CD4-positive, alpha-beta T cell treated with Interleukin-21 for 1 hour (primary cell): ENCODE measurements at places on chromosomes 11 and 22.

DNA sequence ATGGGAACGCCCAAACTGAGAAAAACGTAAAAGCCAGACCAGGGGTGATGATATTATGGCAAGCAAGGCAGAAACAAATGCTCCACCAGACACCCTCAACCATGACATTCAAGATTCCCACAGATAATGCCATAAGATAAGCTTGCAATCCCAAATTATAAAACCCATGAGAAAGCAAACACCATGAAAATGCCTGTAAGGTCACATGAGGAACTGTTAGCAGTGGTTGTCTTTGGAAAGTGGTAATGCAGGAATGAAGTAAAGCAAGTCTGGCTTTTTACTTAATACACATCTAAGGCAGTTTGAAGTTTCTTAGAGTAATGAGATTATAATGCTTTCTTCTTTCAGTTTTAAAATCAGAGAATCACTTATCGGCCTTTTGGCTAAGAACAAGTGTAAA is 111.0 kb downstream of the MN1 start:
- no peak for DNase-seq

- DNase-seq, result no peak
Observed at GRCh38 chr11:19602406-19602805, 110.2 kb upstream of the NAV2 start.

DNA sequence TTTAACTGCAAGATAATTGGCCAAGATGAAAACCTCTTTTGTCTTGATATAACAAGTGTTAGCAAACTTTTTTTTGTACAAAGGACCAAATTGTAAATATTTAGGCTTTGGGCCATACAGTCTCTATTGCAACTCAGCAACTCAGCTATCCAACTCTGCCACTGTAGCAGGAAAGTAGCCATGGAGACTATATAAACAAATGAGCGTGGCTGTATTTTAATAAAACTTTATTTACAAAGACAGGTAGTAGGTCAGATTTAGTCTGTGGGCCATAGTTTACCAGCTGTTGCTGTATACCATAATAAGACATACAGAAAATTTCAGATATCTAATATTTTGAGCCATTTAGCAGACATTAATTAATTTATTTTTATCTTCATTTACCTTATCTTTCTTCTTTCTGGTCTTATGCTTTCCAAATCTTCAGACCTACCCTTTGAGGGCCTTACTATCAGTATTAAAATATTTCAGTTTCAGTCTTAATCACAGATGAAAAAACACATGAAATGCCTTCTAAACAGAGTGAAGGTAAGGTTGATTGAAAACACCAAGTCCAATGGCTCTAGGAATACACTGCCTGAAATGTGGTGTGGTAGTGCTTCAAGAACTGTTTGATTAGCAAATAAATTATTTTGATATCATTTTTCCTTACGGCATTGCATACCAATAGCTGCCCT is 256.9 kb upstream of the CTSC start:
- no peak for DNase-seq

DNA sequence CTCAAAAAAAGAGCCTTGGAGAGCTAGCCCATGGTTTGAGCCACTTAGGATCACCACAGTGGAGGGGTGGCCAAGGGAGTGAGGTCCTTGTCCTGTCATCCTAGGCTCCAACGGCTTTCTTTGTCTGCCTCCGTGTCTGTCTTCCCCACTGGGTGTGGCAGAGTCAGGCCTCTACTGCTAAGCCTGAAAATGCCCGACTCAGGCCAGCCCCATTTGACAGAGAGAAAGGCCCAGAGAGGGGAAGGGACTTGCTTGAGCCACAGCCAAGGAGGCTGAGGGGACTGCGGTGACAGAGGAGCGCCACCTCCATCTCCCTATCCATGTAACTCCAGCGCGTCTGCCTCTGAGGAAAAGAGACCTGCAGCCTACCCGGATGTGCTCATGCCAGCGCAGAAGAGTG is 27.8 kb upstream of the CD82 start:
- no peak for DNase-seq

DNA sequence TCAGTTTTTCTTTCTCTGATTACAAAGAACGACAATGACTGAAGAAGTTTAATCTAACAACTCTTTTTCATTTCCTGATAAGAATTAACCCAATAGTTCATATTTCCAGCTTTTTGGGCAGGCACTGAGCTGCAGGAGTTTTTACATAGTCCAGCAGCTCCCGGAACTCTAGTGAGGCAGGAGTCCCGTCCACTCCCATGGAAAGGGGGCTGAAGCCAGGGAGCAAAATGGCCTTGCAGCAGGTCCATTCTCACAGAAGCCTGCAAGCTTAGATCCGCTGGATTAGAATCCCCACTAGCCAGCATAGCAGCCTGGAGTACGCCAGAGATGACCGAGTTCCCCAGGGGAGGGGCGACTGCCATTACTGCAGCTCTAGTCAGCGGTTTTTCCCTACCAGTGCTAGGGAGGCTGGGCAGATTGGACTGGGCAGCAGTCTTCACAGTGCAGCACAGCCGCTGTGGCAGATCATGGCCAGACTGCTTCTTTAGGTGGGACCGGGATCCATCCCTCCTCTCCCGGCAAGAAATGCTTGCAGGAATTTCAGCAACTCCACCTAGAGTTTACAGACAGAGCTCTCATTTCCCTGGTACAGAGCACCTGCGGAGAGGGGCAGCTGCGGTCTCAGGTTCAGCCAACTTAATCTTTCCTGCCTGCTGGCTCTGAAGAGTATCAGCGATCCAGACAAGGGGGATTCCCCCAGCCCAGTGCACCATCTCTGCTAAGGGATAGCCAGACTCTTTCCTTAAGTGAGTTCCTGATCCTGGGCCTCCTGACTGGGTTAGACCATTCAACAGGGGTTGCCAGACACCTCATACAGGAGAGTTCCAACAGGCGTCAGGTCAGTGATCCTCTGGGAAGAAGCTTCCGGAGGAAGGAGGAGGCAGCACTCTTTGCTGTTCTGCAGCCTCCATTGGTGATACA is 742 bp upstream of the CASP4 start:
- no peak for DNase-seq
